Activated T-cell treated with anti-CD3 and anti-CD28 coated beads for 24 hours (primary cell): ENCODE measurements at places on chromosomes 4 and X.

GRCh38 chr4:177006331-177006730 lies 213.6 kb upstream of the VEGFC start:
- no peak for DNase-seq

- peak; percentile 25 for DNase-seq
These were observed 566 bp downstream of the CORIN start for GRCh38 chr4:47837094-47837907.

DNA sequence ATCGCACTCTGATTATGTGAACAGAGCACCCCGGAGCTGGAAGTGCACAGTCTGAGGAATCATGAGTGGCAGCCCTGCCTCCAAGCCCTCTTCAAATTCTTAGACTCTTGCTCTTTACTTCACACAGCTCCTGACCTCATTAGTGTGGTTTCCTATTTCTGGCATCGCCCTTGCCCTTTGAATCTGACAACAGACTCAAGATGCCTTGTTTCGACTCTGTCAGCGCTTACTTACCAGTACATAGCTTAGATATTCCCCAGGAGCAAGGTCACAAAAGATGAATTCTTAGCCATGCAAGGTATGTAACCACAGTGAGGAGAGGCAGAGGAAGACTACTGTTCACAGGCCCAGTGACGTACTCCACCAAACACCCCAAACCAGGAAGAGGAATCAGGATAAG lies 167.2 kb downstream of the KDR start:
- no peak for DNase-seq

GRCh38 chr4:120052856-120053255 lies 13.8 kb downstream of the MAD2L1 start:
- DNase-seq, result no peak

DNA sequence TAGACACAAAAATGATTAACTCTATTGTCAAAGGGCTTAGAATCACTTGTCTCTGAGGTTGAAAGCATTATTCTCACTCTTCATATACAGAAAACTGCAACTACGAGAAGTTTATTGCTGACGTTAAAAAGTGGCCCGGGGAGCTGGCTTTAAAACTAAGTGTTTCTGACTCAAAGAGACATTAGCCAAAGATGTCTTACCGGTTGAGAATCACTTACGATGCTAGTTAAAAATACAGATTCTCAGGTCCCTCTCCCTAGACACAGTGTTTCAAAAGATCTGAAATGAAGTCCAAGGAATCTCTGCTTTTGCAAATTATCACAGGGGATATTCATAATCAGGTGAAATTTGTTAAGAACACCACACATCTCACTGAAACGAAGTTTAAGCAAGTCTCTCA lies 1.2 kb downstream of the GNPDA2 start:
- DNase-seq, result no peak

GRCh38 chrX:3697701-3698279 lies 15.7 kb downstream of the PRKX start:
- DNase-seq, result no peak

GRCh38 chr4:112287258-112287989 lies 1.7 kb upstream of the TIFA start:
- no peak for DNase-seq

- DNase-seq, result no peak
These were observed 51.3 kb downstream of the GPRIN3 start for GRCh38 chr4:89256203-89256800.

- DNase-seq, result no peak
These were observed 18.4 kb upstream of the DMP1 start for GRCh38 chr4:87631668-87632067.

GRCh38 chr4:147289181-147289580 lies 191.7 kb upstream of the EDNRA start:
- DNase-seq, result no peak

DNA sequence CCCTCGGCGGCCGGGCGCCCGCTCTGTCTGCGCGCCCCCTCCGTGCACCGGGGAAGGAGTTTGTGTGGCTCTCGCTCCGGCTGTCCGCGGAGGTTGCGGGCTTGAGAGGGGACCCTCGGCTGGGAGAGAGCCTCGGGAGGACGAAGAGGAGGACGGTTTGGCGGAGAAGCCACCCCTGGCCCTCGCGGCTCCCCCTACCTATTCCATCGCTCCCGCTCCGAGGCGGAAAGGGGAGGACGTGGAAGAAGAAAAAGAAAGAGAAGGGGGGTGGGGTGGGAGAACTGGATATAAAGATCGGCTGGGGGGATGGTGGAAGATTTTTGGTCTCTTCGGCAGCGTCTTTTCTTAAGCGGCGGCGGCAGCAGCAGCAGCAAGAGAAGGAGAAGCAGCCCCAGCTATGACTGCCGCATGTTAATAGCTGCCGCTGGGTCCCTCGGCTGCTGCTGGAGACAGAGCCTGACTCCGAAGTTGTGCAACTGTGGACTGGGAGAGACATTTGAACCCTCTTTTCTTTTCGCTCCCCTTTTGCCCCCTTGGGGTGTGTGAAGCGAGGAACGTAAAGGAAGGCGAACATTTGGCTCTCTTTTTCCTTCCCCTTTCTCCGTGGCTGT lies 895 bp downstream of the ADGRL3 start:
- DNase-seq, result no peak

GRCh38 chr4:162201673-162202072 lies 37.9 kb upstream of the FSTL5 start:
- DNase-seq, result no peak

- DNase-seq, result no peak
These were observed 29.1 kb downstream of the TBL1X start for GRCh38 chrX:9493936-9494335.

DNA sequence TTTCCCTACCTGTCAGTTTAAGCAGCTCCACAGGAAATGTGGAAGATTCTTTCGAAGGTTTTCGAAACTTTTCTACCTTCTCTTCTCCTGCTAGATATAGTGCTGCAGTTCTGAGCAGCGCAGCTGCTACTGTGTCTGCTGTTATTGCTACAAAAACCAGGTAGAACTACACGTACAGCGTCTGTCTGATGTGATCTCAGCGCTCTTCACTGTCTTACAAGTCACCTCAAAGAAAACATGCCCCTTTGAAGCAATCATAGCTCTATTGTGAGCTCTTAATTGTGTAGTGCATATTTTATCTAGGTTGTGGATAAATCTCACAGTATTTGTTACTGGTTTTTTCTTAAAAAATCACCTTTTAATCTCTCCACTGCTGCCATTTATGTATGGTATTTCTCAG lies 147.6 kb upstream of the BMPR1B start:
- no peak for DNase-seq

- no peak for DNase-seq
These were observed 6.8 kb upstream of the ALB start for GRCh38 chr4:73396993-73397972.

DNA sequence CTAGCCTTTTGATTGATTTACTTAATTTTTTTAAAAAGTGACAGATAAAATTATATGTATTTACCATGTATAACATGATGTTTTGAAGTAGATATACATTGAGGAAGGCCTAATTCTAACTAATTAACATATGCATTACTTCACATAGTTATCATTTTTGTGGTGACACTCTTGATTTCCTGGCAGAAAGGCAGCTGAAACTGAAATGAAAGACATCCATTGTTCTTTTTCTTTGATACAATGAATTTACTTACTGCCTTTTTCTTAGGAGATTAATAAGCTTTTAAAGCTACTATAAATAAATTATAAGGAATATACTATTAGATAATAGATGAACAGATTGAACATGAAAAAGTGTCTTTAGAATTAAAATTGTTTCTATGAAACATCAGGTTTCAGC lies 26.7 kb downstream of the ANKRD50 start:
- DNase-seq, result no peak

GRCh38 chr4:39048311-39048710 lies 13.7 kb upstream of the KLHL5 start:
- DNase-seq, result no peak

DNA sequence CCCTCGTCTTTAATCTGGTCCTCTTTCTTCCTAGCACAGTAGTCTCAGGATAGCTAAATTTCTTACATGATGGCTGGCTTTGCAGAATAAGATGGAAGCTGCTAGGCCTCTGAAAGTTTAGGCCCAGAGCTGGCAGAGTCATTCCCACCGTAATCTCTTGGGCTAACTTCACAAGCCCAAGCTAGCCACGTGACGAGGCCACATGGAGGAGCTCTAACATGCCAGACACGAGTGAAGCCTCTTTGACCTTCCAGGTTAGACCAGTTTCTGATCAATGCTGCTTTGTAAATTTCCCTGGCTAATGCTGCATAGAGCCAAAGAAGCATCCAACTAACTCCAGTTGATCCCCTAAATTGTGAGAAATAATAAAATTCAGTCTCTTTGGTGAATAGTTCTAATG lies 9.5 kb upstream of the CENPE start:
- DNase-seq, result no peak

- no peak for DNase-seq
These were observed 5.7 kb downstream of the NIPAL1 start for GRCh38 chr4:48022192-48022799.

GRCh38 chr4:76943790-76944189 lies 5.8 kb upstream of the SEPTIN11 start:
- no peak for DNase-seq
